ENCODE measurements at places on chromosomes 1 and 21.

- ATAC-seq, result peak; percentile 92
Measured at GRCh38 chr1:201447903-201448871, 20.8 kb downstream of the PHLDA3 start.

DNA sequence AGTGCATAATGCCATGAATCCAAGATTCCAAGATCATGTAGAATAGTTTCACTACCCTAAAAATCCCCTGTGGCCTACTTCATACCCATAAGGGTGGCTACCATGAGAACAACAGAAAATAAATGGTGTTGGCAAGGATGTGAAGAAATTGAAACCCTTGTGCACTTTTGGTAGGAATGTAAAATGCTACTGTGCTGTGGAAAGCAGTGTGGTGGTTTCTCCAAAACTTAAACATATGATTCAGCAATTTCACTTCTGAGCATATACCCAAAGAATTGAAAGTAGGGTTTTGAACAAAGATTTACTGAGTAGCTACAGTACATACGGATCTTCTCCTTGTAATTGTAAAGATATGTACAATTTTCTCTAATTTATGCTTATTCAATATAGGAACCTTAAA, 16.0 kb downstream of the FNBP1L start:
- ATAC-seq, result no peak

DNA sequence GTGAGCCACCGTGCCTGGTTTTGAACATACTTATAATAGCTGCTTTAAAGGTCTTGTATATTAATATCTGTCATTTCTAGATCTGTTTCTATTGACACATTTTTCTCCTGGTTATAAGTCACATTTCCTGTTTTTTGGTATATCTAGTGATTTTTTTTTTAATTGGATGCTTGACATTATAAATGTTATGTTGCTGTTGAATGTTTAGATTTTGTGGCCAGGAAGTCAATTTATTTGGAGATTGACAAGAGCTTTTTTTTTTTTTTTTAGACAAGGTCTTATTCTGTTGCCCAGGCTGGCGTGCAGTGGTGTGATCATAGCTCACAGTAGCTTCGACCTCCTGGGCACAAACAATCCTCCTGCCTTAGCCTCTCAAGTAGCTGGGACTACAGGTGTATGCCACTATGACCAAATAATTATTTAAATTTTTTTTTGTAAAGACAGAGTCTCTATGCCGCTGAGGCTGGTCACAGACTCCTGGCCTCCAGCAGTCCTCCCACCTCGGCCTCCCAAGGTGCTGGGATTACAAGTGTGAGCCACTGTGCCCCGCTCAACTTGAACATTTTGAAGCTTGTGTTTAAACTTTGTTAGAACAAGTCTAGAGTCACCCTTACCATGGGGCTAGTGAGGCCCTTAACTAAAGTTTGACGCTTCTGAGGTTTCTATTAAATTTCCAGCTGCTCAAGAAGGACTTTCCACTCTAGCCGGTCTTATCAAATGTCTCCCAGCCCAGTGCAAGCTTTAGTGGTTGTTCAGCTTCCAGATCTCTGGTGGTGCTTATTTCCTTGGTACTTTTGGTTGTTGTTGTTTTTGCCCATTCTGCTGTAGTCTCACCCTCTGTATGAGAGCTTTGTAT, 8.6 kb upstream of the CHI3L2 start:
- ATAC-seq, result no peak

DNA sequence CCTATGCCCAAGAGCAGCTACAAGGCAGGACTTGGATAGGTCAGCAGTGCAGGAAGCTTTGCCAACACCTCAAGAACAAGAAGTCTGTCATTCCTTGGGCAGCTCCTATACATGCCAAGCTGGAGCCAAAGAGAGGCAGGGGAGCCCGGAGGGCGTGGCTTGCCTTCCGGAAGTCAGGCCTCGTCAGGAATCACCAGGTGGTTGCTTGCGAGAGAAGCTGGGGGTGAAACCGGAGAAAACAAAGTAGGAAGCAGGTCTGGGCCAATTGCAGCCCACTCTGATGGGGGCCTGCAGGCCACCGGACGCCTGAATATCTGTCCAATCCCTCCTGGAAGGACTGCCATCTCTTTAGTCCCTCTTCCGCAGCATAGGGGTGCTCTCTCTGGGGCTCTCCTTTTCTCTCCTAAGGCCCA, 794 bp upstream of the FAM76A start:
- no peak for ATAC-seq

- peak; percentile 85 for ATAC-seq
Measured at GRCh38 chr1:170623171-170623570, 40.8 kb upstream of the PRRX1 start.

DNA sequence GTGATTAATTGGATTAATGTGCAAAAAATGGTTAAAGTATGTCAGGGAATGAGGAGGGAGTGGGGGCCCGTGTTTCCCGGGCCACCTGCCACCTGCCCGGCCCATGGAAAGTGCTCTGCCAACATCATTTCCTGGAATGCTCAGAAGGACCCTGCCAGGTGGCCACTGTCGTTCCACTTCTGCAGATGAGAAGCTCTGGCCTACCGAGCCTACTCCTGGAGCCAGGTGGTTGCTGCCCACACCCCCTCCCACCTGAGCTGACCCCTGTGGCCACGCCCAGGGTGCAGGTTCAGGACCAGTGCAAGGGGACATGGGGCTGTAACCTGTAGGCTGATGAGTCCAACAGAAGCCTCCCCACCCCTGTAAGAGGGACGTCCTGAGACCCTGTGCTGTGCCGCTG, 99.7 kb downstream of the PRDM16 start:
- no peak for ATAC-seq

DNA sequence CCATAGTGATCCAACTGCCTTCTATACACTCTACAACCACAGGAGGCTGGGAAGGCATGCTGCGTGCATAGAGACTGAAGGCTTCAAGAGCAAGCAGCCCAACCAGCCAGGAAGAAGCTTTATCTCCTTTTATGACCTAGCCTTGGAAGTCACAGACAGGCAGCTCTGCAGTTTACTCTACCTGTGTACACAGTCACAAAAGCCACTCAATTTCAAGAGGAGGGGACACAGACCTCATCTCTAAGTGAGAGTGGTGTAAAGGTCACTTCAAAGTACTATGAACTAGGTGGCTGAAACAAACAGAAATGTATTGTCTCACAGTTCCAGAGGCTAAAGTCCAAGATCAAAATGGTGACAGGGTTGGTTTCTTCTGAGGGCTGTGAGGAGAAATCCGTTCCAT, 69.6 kb upstream of the GJB5 start:
- ATAC-seq, result no peak

GRCh38 chr1:238985312-238985711, 401.1 kb upstream of the CHRM3 start:
- no peak for ATAC-seq

GRCh38 chr21:38469642-38470041, 28.6 kb downstream of the ERG start:
- no peak for ATAC-seq

DNA sequence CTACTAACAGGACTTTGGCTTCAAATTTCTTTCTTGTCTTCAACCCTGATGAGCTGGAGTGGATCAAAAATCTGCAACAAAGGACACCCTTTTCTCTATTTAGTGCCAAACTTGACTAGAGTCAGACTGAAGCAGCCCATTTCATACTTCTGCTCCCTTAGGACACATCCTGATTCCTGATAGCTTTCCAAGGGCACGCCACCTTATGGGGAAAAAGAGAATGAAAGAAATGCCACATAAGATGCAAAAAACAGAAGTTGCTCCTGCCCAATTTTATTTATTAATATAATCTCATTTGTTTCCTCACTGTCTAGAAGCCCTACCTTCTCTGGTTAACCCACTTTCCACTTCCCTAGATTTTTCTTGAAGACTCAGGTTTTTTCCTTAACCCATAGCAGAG, 72.7 kb upstream of the NBPF4 start:
- no peak for ATAC-seq

DNA sequence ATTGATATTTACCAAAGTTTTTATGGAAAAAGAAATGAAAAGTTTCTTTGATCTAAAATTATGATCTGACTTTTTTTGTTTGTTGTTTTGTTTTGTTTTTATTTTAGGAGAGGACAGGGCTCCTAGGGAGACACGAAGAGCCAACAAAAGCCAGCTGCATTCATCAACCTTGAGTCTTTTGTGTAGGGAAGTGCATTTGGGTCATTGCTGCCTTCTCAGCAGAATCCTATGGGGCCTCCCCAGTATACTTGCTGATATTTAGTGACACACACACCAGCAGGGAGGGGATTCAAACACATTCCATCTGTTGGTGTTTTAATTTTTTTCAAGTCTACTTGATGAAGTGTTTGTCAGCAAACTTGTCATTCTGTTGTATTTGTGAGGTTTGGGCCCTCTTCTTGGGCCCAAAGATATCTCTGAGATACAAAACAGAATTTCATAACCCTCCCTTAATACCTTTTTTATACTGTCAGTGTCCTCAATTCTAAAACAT, 203.5 kb downstream of the NTNG1 start:
- no peak for ATAC-seq

DNA sequence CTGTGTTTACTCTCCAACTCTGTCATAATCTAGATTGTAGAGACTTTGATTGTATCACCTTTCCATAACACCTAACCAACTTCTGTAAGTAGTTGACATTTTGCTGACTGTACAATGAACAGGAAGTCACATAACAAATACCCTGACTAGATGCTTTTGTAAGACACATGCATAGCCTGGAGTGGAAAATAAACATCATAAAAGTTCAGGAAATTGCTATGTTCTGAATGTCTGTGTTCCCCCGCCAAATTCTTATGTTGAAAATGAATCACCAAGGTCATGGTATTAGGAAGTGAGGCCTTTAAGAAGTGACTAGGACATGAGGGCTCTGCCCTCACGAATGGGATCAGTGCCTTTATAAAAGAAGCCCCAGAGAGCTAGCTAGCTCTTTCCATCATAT, 40.4 kb upstream of the ZSWIM5 start:
- ATAC-seq, result peak; percentile 74

- peak; percentile 72 for ATAC-seq
Measured at GRCh38 chr21:16309250-16309971, 579.6 kb downstream of the USP25 start.

- ATAC-seq, result peak; percentile 81
Measured at GRCh38 chr1:45647248-45648021, 23.6 kb upstream of the CCDC17 start.

- ATAC-seq, result no peak
Measured at GRCh38 chr1:156162430-156163037, 9.1 kb downstream of the SEMA4A start.

GRCh38 chr1:185317886-185318310, 855 bp upstream of the IVNS1ABP start:
- ATAC-seq, result peak; percentile 68

GRCh38 chr1:29323636-29324035, 87.3 kb downstream of the PTPRU start:
- no peak for ATAC-seq

- ATAC-seq, result peak; percentile 52
Measured at GRCh38 chr1:44405798-44406736, 1.0 kb downstream of the RNF220 start.

DNA sequence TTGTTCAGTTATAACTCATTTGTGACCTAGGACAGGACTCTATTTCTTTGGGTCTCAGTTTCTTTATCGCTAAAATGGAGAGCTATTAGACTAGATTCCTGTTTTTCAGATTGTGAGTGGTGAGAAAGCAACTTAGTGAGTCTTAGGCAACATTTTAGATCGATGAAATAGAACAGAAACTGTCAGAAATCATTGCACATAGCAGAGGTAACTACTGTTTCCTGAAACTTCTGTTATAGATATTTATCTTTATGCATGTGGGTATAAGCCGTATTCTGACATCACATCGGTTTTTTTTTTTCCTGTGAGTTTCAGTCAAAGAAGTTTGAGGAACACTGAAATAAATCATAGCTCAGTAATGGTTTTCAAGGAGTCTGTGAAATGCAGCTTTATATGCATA, 42.1 kb upstream of the DNAJC6 start:
- ATAC-seq, result no peak

GRCh38 chr1:229370601-229371021, 27.8 kb upstream of the CCSAP start:
- ATAC-seq, result no peak

DNA sequence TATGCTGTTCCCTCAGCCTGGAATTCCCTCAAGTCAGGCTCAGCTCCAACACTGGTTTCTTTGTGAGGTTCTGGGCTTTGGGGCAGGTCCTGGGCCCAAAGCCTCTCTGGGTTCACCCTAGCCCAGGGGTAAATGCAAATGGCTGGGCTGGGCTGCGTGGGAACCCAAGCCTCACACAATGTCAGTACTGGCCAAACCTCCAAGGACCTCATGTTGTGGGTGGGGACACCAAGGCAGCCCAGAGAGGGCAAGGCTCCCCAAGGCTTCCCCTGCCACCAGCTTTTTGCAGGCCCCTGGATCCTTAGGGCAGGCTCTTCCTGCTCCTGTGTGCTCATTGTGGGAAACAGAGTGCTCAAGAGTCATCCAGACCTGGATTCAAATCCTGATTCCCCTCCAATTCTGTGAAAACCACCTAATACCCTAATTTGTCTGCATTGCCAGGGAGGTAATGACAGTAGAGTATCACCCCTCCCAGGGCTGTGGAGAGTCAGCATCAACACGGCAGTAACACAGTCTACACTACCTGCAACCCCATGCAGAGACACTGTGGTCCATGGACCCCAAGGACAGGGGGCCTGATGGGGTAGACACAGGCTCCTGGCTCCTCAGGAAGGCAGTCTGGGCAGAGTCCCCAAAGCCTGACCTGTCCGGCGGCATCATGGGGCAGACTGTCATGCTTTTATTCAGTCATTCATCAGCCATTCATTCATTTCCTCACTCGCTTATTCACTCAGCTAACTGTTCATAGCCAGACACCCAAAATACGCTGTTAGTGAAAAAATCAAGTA, 85.7 kb downstream of the DMRTB1 start:
- ATAC-seq, result no peak

DNA sequence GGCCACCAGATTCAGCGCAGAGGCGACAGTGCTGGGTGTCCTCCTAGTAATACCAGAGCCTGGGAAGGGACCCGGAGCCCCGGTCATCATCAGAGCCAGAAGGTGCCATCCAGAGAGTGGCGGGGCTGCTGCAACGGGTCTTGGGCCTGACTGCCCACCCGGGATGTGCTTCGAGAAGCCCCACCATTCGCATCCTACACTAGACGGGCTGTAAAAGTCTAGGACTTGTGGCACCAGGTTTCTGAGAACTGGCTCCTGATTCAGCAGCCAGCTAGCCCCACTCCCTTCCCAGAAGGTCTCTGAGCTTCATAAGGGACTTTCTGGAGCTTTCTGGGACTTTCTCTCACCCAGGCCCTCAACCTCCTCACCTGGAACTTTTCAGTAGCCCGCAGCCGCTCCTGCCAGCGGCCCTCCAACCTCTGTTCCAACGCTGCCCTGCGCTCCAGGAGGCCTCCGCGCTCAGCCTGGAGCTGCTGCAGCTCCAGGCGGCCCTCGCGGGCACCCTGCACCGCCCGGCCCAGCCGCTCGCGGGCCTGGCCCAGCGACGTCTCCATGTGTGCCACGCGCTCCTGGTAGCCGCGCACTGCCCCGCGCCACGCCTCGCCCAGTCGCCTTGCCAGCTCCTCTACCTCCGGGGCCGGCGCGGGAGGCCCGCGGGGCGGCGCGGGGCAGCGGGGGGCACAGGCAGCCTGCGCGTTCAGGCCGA, 940 bp downstream of the NES start:
- peak; percentile 29 for ATAC-seq

GRCh38 chr1:175864183-175864582, 120.8 kb upstream of the TNR start:
- no peak for ATAC-seq

- ATAC-seq, result no peak
Measured at GRCh38 chr1:28229996-28230395, 2.8 kb downstream of the DNAJC8 start.

Measured in esophagus mucosa (tissue), 1 donor.